Mucosa of gallbladder (tissue), 1 donor: ENCODE measurements at places on chromosomes 2 and 18. TPM values are rescaled to one million over a fixed set of nuclear protein-coding genes. Genes with fewer than 3 reads are reported as not detected.

DNA sequence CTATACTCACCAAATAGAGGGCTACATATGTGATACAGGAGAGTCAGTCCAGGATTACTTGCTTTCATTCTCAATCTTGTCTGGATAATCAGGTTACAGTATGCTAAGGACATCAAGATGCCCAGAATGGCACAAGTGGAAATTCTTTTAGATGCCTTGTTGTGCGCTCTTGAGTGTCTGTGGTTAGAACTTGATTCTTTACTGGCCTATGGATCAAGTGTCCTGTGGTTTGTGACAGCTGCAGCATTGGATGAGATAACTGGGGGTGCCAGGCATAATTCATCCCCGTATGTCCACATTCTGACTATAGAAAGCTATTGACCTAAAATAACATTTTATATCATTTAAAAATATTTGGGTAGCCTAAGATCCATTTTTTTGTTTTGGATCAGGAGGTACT is 40.1 kb downstream of the CDC42EP3 start:
- no peak for DNase-seq

DNA sequence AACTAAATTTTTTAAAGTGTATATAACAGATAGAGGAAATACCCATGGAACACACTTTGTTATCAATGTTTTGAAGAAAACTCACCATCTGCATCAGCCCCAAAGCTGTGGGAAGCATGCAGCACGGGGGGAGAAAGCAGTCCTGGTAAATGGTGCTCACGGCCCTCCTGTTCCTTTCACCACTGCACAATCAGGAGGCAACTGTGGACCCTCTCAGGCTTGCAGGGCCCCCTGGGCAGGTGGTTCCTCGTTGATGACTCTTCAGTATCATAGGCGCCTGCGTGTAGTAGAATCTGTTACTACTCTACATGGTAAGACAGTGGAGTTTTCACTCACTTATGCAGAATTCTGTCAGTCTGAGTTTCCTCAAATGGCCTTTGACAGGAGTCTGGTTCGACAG is 4.9 kb upstream of the CNDP1 start:
- no peak for DNase-seq

DNA sequence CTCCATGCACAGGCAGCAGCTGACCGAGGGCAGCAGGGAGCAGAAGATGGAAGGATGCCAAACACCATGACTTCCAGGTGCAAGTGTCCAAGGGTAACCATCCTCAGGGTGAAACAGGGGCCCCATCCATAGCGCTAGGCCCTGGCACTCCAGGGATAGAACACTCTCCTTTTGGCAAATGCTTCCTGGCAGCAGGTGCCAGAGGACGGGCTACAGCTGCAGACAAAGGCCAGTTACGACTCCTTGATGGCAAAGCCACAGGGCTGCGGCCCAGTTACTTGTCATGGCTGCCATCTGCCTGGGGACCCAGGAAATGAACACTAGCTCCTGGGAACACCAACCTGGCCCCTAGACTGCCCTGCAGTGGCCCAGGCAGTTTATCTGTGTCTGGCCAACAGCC is 178.8 kb downstream of the TMEM163 start:
- no peak for DNase-seq

Gene SEC11C
- 58.7 TPM for total RNA-seq

Gene RBMS1
- total RNA-seq, result 36.2 TPM
